ENCODE measurements at places on chromosomes 7 and 10. TPM values are rescaled to one million over a fixed set of nuclear protein-coding genes. Genes with fewer than 3 reads are reported as not detected.

DNA sequence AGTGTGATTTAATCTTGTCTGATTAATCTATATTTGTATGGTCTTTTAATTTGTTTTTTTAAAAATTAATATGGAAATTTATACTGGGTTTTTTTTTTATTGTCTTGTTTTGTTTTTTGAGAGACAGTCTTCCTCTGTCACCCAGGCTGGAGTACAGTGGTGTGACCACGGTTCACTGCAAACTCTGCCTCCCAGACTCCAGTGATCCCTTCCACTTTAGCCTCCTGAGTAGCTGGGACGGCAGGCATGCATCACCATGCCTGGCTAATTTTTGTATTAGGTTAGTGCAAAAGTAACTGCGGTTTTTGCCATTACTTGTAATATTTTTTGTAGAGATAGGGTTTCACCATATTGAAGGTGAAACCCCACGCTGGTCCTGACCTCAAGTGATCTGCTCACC lies 73.1 kb downstream of the TET1 start:
- DNase-seq, result no peak

DNA sequence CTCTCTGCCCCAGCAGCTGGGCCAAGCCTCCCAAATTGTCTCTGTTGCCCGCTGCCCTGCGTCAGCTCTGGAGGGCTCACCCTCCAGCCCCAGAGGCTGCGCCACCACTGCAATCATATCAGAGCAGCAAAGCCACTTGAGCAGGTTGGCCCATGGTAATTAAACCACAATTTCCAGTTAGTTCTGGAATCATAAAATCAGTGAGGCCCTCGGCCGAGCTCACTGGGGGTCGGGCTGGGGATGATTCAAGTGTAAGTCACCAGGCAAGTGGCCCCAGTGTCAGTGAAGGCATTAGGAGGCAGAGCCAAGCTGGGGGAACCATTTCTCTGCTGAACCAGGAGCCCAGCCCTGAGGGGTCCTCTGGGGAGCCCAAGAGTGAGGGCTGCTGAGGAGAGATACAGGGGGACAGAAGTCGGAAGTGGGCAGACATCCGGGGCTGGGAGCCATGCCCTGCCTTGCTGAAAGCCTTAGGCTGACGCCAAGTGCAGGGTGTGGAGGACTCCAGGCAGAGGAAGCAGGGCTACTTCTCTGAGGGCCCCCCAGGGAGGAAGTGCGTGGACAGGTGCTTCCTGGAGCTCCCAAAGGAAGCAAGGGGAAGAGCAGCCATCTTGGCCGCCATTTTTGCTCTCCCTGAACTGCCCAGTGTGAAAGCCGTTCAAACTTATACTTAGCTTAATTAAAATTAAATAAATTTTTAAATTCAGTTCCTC lies 29.5 kb upstream of the SLC29A3 start:
- no peak for DNase-seq

DNA sequence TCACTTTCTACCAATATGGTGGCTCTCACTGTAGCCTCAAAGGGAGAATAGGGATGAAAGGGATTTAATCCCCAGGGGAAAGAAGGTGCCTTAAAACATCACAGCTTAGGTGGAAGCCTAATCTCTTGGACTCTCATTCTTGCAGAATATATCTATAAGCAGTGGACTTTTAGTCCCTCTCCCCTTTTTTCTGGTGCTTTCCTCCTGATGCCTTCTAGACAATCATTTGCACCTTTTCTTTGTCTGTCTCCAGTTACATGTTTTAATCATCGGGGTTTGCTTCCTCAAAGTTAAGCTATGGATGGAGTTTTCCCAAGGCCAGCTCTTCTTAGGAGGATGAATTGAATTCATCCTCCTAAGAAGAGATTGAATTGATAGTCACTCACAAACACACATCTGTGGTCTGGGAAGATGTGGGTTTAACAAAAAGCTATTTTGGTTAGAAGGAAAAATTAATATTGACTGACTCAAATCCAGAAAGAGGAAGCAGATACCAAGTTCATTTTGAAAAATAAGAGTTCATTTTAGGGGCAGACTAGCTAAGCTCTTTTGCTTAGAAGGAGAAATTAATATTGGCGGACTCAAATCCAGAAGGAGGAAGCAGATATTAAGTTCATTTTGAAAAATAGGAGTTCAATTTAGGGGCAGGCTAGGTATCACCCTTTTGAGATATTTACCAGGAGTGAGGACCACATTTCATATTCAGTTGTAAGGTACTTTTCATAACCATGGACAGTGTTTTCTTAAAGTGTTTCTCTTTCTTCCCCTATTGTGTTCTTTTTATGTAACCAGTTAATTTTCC lies 35.2 kb upstream of the PLEKHS1 start:
- DNase-seq, result no peak

GRCh38 chr7:7178081-7178480 lies 4.3 kb upstream of the C1GALT1 start:
- DNase-seq, result no peak

- DNase-seq, result no peak
Observed at GRCh38 chr7:33070277-33070676, 7.7 kb upstream of the NT5C3A start.

GRCh38 chr7:90621747-90622140 lies 25.6 kb downstream of the CDK14 start:
- DNase-seq, result no peak

DNA sequence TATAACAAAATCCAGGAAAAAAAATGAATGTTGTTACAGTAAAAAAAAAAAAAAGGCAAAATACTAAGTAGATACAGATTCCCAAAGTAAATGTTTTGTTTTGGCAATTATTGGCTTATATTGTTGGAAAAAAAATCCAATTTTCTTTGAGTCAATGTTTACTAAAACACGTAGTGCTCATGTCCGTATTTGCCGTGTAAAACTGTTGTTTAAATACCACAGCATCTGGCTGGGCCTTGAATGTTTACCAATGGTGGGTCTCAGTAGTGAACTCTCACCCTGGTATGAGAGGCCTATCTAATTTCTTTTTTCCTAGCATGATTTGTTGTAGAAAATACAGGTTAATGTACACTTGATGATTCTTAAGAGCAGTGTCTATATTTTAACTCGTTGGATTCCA lies 41.4 kb upstream of the SLC26A5 start:
- no peak for DNase-seq

GRCh38 chr10:48246501-48246900 lies 28.0 kb downstream of the FRMPD2 start:
- DNase-seq, result no peak

GRCh38 chr7:4739528-4739992 lies 35.9 kb upstream of the AP5Z1 start:
- DNase-seq, result peak; percentile 63

DNA sequence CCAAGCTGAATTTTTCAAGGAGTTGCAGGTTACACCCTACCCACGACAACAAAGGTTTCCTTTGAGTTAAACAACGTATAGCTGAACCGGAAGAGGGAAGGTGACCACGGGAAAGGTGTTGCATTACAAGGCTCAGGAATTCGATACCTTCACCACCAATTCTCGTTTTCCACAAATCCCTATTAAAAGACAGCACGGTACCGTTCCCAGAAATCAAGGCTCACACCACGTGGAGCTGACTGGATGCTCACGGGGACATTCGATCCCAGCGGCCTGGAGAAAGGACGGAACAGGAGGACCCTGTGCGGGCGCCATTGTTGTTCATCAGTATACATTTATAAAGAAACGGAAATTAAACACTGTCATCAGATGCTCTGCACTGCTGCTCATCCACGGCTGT lies 56.4 kb downstream of the CTBP2 start:
- DNase-seq, result no peak

- no peak for DNase-seq
Observed at GRCh38 chr7:2655870-2656614, 24.3 kb downstream of the TTYH3 start.

- peak; percentile 73 for DNase-seq
Observed at GRCh38 chr7:6226194-6226799, 46.1 kb downstream of the CYTH3 start.

GRCh38 chr7:117667456-117667855 lies 187.6 kb downstream of the CFTR start:
- no peak for DNase-seq

- DNase-seq, result no peak
Observed at GRCh38 chr10:12353399-12354242, 4.3 kb downstream of the CAMK1D start.

GRCh38 chr7:42997611-42998010 lies 65.4 kb downstream of the MRPL32 start:
- no peak for DNase-seq

DNA sequence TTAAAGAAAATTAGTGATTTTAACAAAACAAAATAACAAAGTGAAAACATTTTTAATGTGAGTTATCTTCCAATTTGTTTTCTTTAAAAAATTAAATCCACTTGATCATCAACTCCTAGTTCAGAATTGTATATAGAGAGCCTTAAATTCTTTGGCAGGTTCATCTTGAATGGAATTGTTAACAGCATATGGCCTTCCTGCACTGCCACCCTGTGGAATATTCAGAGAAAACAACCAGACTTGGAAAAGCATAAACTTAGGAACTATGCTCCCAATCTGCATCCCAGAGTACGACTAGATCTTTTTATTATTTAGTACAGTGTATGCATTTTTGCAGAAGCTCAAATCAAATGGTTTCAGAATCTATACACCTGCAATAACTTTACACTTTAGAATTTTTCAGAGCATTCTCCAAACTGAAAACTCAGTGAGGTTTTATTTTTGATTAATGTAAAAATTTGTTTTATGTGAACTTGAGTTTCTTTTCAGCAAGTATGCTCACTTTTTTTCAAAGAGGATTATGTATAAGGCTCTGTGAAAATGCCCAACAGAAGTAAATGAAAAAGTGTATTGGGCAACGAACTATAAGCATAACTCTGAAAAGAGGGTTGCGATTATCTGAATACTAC lies 44.9 kb upstream of the ANK3 start:
- DNase-seq, result peak; percentile 79

DNA sequence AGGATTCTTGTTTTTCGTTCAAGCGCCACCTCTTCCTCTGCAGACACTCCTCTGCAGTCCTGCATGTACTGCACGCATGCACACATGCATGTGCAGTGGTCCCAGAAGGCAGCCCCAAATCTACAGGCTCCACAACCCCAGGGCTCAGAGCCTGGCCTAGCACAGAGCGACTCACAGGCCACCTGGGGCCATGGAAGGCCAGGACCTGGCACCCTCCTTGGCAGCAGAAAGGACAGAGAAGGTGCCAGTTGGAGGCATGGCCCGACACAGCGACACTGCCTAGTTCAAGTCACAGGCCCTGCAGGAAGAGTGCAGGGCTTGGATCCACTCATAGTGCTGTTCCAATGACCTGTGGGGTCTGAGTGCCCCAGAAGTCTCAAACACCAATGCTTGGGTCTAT lies 48.7 kb upstream of the RET start:
- no peak for DNase-seq

GRCh38 chr10:6218692-6219493 lies 16.2 kb downstream of the PFKFB3 start:
- peak; percentile 77 for DNase-seq

DNA sequence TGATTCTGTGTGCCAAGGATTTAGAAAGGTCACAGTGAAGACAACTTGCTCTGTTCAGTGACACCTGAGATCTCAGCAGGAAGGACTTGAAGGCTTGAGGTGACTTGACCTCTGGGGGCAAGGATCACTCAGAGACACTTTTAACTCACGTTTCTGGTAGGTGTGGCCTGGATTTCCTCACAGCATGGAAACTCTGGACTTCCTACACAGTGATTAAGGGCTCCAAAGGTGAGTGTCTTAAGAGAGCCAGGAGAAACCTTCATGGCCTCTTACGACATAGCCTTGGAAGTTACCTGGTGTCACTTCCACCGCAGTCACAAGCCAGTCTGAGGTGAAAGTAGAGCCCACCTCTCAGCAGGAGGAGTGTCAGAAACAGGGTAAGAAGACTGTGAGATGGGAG lies 38.1 kb upstream of the ADO start:
- DNase-seq, result no peak

GRCh38 chr10:83218205-83218604 lies 921.1 kb upstream of the GHITM start:
- no peak for DNase-seq

DNA sequence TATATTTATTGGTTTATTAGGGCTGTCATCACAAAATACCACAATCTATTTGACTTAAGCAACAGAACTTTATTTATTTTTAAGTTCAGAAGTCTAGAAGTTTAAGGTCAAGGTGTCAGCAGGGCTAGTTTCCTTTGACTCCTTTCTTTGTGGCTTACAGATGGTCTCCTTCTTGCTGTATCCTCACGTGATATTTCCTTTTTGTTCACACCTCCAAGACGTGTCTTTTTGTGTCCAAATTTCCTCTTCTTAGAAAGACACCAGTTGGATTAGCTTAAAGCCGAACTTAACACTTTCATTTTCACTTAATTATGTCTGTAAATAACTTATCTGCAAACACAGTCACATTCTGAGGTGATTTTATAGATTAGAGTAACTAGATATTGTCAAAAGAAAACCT lies 631.4 kb upstream of the POT1 start:
- no peak for DNase-seq

GRCh38 chr7:83934118-83934734 lies 260.4 kb downstream of the SEMA3A start:
- DNase-seq, result no peak

DNA sequence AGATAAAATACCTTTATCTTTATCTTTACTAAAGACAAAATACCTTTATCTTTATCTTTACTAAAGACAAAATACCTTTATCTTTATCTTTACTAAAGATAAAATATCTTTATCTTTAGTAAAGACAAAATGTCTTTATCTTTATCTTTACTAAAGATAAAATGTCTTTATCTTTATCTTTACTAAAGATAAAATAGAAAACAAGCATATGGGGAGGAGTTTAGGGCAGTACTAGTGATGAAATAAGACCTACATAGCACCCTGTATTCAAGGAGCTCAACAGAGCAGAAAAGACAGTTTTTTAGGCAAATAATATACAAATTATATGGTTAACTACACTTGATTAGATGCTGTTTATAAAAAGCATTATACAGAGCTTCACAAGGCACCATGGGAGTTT lies 19.3 kb downstream of the ANKRD22 start:
- DNase-seq, result no peak

The PRR15 gene
- total RNA-seq, result not detected

The CRTAC1 gene
- total RNA-seq, result 2.2 TPM

The CLCN1 gene
- not detected for total RNA-seq

The MSMB gene
- total RNA-seq, result not detected

The UTF1 gene
- not detected for total RNA-seq

The FAM221A gene
- total RNA-seq, result 9.6 TPM

The WDFY4 gene
- 4.6 TPM for total RNA-seq

Measured in umbilical cord (tissue), 2 donors.